Mesenchymal stem cell (in vitro differentiated cells and primary cell): ENCODE measurements at places on chromosomes 3 and 15.

- peaks cover 10% of the 10 kb centered on the region for H3K36me3 ChIP-seq
- H3K27me3 ChIP-seq: no peaks in the 10 kb centered on the region
- no peak for DNase-seq
- H3K4me1 ChIP-seq: peaks cover 11% of the 10 kb centered on the region
- no peak overlapping the region for H3K27ac ChIP-seq
- H3K4me3 ChIP-seq: no peak overlapping the region
Measured at GRCh38 chr3:52859686-52860423, 25.0 kb upstream of the MUSTN1 start.

DNA sequence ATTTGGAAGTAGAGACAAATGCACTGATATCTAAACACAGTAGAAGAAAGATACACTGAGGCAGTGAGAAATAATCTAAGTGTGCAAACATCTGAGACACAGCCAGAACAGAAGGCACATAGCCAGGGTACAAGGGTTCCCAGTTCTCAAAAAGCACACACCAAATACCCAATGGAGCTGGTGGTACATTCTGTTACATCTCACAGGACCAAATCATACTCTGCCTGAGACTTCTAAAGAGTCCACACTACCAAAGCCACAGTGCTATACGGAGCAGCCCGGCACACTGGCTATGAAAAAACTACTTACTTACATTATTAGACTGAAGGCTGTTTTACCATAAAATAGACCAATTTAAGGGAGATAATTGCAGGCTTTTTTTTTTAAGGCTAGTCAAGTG, 19.3 kb downstream of the CLPX start:
- H3K4me3 ChIP-seq: no peak overlapping the region
- peaks cover 3% of the 10 kb centered on the region for H3K4me1 ChIP-seq
- H3K27me3 ChIP-seq: no peaks in the 10 kb centered on the region
- no peak for DNase-seq

DNA sequence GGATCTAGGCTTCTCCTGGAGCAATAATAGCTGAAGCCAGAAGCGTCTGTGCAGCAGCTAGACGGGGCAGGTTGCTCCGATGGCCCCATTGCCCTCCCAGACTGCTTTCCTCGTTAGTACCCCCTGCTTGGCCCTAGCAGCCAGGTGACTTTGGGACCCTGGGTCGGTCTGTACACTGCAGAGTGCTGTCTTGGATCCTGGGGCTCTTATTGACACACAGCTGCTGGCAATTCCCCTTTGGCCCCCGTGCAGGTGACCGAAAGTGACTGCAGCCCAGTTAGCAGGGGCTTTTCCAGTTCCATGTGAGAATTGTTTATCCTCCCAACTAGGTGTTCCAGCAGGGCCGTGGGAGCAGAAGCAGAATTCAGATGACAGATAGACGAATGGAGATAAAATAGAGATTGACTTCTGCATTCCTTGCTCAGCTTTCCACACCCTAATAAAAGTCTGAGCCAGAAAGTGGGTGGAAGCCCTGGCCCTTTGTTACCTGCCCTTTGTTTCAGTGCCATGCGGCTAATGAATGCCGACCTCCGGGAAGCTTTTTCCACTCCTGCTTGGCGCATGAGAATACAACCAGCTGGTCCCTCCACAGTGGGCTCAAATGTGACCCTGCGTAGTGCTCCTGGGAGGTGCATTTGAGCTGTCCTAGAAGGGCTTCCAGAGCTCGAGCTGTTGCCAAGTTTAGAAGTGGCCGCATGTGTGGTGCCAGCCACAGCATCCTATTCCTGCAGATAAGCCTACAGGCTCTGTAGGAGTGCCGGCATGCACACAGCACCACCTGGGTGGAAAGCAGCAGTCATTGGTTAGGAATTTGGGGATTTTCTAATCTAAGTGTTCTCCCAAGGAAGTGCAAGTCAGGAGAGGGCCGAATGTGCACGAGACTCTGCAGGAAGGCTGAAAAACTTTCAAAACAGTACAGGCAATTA, 94.4 kb downstream of the SLCO3A1 start:
- no peak overlapping the region for H3K27ac ChIP-seq
- H3K4me3 ChIP-seq: no peak overlapping the region
- peak; percentile 37 for DNase-seq
- H3K36me3 ChIP-seq: no peaks in the 10 kb centered on the region
- H3K4me1 ChIP-seq: peaks cover 4% of the 10 kb centered on the region

DNA sequence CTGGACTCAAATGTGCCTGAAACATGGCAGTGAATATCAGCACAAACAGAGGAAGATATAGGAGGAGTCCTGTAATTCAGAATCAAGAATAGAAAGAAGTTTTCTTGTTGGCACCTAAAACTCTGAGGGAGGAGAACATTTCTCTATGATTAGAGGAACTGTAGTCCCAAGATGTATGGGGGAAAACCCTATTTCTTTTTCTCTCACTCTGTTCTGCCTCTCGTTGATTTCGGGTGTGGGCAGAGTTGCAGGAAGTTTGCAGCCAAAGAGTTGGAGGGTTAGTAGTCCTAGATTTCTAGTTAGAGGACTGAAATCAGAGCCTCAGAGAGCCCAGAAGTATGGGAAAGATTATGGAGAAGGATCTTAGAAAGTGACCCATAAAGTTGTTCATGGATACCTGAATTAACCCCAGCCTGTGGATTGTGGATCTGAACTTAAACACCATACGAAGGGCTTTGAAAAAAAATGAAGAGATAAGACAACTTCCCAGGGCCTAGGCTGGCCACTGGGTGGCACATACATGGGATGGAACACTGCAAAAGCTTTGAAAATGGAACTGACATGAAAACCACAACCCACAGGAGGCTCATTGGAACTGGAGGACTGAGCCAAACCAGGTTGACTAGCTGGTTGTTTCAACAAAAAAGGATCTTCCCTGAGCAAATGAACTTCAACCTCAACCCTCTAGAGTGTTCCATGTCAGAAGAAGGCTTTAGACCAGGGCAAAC, 34.6 kb downstream of the FMN1 start:
- H3K4me3 ChIP-seq: no peak overlapping the region
- H3K36me3 ChIP-seq: no peaks in the 10 kb centered on the region
- DNase-seq: no peak
- peaks cover 2% of the 10 kb centered on the region for H3K4me1 ChIP-seq
- H3K27me3 ChIP-seq: no peaks in the 10 kb centered on the region

GRCh38 chr15:44718927-44719292, 7.6 kb downstream of the B2M start:
- H3K4me3 ChIP-seq: no peak overlapping the region
- no peak overlapping the region for H3K27ac ChIP-seq
- no peaks in the 10 kb centered on the region for H3K4me1 ChIP-seq
- peaks cover 7% of the 10 kb centered on the region for H3K36me3 ChIP-seq

- H3K27me3 ChIP-seq: no peaks in the 10 kb centered on the region
- DNase-seq: no peak
- H3K4me3 ChIP-seq: no peak overlapping the region
- no peaks in the 10 kb centered on the region for H3K4me1 ChIP-seq
Measured at GRCh38 chr3:112350018-112350810, 17.3 kb downstream of the CD200 start.

DNA sequence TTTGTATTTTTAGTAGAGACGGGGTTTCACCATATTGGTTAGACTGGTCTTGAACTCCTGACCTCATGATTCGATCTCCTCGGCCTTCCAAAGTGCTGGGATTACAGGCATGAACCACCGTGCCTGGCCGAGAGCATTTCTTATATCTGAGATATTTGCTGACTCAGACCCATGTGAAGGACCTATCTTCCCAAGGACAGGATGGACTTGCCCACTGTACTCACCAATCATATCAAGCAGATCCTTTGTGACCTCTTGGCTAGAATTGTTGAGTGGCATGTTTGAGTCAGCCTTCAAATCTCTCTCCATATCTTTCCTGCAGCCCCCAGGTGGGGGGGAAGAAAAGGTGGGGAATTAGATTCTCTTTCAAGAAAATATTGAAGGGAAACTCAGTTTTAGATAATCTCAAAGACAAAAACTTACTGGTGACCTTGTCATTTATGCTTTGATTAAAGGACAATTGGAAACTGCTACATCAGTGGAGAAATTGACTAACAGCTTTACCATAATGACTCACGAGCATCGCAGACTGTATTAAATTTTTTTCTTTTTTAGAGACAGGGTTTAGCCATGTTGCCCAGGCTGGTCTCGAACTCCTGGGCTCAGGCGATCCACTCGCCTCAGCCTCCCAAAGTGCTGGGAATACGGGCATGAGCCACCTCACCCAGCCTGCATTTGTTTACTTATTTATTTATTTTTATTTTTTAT, 3.1 kb downstream of the C3orf62 start:
- H3K4me1 ChIP-seq: peaks cover 8% of the 10 kb centered on the region
- no peak overlapping the region for H3K4me3 ChIP-seq
- no peaks in the 10 kb centered on the region for H3K27me3 ChIP-seq
- DNase-seq: no peak

- DNase-seq: no peak
- peaks cover 9% of the 10 kb centered on the region for H3K27me3 ChIP-seq
- H3K27ac ChIP-seq: no peak overlapping the region
- H3K4me1 ChIP-seq: peaks cover 10% of the 10 kb centered on the region
- no peaks in the 10 kb centered on the region for H3K36me3 ChIP-seq
Measured at GRCh38 chr3:14520967-14521366, 19.2 kb downstream of the GRIP2 start.

- H3K4me1 ChIP-seq: peaks cover 2% of the 10 kb centered on the region
- peaks cover 4% of the 10 kb centered on the region for H3K27me3 ChIP-seq
- peak; percentile 57 for DNase-seq
- no peaks in the 10 kb centered on the region for H3K36me3 ChIP-seq
Measured at GRCh38 chr15:50247819-50248655, 17.5 kb downstream of the HDC start.

DNA sequence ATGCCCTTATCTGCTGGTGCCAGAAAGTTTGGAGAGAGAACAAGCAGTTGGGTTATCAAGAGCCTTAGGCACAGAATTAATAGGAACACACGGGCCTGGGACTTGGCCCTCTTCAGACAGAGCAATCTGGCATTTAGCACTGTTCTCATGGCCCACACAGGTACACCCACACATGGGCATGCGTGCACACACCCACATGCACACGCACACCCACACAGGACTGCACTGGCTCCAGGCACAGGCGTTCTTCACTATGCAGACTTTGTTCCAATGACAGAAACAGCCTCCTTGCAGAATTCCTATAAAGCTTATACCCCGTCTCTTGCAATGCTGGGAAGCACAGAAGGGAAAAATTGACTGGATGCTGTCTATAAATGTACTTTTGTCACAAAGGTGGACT, 36.3 kb downstream of the TMEM44 start:
- no peak for DNase-seq
- H3K27me3 ChIP-seq: no peaks in the 10 kb centered on the region
- peaks cover 24% of the 10 kb centered on the region for H3K4me1 ChIP-seq
- no peak overlapping the region for H3K4me3 ChIP-seq
- peaks cover 4% of the 10 kb centered on the region for H3K36me3 ChIP-seq

DNA sequence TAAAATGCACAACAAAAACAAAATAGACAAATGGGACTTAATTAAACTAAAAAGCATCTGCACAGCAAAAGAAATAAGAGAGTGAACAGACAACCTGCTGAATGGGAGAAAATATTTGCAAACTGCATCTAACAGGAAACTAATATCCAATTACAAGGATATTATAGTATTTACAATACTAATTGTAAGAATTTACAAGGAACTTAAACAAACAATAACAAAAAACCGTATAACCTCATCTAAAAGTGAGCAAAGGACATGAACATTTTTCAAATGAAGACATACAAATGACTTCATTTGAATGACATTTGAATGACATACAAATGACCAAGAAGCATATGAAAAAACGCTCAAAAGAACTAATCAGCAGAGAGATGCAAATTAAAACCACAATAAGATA, 66.4 kb downstream of the CSNK1G1 start:
- no peak for DNase-seq
- peaks cover 4% of the 10 kb centered on the region for H3K4me1 ChIP-seq
- H3K27me3 ChIP-seq: no peaks in the 10 kb centered on the region
- no peak overlapping the region for H3K27ac ChIP-seq
- H3K36me3 ChIP-seq: peaks cover 2% of the 10 kb centered on the region

DNA sequence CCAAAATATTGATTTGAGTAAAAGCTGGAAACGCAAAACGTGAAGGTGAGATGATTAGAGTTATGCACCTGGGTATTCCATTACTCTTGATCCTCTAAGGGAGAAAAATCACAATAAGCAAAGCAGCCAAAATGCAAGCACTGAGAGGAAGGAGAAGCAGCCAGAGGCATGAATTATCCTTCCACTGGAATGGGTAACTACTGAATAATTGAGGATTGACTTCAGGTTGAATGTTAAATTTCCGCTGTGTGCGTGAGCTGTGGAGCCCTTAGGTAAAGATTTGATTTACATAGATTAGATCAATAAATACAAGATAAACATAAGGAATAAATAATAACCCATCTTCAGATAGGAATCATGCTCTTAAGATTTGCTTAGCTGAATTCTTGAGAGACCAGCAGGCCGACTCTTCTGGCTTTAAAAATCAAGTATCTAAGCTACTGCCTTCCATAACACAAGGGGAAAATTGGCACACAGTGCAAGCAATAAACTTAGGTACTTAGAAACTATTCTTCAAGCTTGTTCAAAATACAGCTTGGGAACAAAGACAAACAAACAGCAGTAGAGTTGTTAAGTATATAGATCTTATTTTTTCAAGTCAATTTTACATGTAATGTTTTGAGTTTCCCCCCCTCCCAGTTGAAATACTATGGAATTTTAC, 1459.5 kb downstream of the ZPLD1 start:
- H3K36me3 ChIP-seq: no peaks in the 10 kb centered on the region
- no peak overlapping the region for H3K27ac ChIP-seq
- DNase-seq: no peak
- no peaks in the 10 kb centered on the region for H3K27me3 ChIP-seq

- no peaks in the 10 kb centered on the region for H3K27me3 ChIP-seq
- no peak overlapping the region for H3K4me3 ChIP-seq
- H3K27ac ChIP-seq: no peak overlapping the region
Measured at GRCh38 chr15:65222891-65223290, 11.6 kb upstream of the CILP start.

DNA sequence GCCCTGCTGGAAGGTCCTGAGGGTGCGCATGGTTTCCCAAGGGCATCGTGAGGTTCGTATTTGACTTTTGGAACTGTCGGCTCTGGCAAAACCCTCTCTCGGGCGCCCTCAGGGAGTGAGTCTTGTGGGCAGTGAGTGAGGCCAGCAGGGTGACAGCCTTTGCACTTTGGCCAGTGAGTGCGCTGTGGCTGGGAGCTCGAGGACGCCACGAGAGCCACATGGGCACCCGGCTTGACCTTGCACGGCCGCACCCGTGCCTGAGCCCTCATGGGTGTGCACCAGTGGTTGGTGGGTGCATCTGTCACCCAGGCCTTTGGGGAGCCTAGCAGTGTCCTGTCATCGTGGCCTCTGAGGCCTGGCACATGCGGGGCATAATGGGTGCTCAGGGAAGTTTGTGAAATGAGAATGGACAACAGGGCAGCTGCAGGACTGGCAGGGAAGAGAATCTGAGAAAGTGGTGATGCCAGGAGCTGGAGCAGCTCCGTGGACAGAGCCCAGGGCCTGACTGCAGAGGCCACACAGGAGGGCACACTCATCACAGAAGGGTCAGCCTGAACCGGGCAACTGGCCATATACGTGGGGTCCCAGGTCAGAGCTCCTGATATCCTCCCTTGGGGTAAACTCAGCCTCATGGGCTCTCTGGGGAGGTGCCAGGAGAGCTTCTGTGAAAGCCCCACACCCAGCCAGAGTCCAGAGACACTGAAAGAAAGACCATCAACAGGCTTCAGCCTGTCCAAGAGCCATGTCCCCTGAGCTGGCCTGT, 30.4 kb upstream of the SNRPA1 start:
- no peak overlapping the region for H3K27ac ChIP-seq
- no peak for DNase-seq
- no peaks in the 10 kb centered on the region for H3K4me1 ChIP-seq
- peaks cover 40% of the 10 kb centered on the region for H3K27me3 ChIP-seq
- no peak overlapping the region for H3K4me3 ChIP-seq
- H3K36me3 ChIP-seq: no peaks in the 10 kb centered on the region

GRCh38 chr3:50515565-50516439, 12.4 kb upstream of the CACNA2D2 start:
- DNase-seq: peak; percentile 42
- H3K4me1 ChIP-seq: peaks cover 12% of the 10 kb centered on the region
- no peak overlapping the region for H3K4me3 ChIP-seq
- peaks cover 64% of the 10 kb centered on the region for H3K27me3 ChIP-seq
- no peak overlapping the region for H3K27ac ChIP-seq
- H3K36me3 ChIP-seq: no peaks in the 10 kb centered on the region
